ENCODE measurements at places on chromosomes 12 and 14. TPM values are rescaled to one million over a fixed set of nuclear protein-coding genes. Genes with fewer than 3 reads are reported as not detected.

KCNA1 gene
- not detected for total RNA-seq

MAP1LC3B2 gene
- not detected for total RNA-seq

CPSF6 gene
- 29.0 TPM for total RNA-seq

ARHGDIB gene
- total RNA-seq: 0.63 TPM

P2RX2 gene
- total RNA-seq: not detected

KRT79 gene
- total RNA-seq: not detected

PTPN6 gene
- not detected for total RNA-seq

RTL1 gene
- not detected for total RNA-seq

TMEM229B gene
- total RNA-seq: 62.3 TPM

IRAK3 gene
- not detected for total RNA-seq

APOF gene
- not detected for total RNA-seq

- peak; percentile 93 for DNase-seq
These were observed 16.3 kb downstream of the DYNC1H1 start for GRCh38 chr14:101980700-101981099.

GRCh38 chr12:105030820-105031807 lies 45.0 kb downstream of the NOPCHAP1 start:
- DNase-seq: no peak

GRCh38 chr14:101509730-101510371 lies 51.4 kb upstream of the DIO3 start:
- no peak for DNase-seq

DNA sequence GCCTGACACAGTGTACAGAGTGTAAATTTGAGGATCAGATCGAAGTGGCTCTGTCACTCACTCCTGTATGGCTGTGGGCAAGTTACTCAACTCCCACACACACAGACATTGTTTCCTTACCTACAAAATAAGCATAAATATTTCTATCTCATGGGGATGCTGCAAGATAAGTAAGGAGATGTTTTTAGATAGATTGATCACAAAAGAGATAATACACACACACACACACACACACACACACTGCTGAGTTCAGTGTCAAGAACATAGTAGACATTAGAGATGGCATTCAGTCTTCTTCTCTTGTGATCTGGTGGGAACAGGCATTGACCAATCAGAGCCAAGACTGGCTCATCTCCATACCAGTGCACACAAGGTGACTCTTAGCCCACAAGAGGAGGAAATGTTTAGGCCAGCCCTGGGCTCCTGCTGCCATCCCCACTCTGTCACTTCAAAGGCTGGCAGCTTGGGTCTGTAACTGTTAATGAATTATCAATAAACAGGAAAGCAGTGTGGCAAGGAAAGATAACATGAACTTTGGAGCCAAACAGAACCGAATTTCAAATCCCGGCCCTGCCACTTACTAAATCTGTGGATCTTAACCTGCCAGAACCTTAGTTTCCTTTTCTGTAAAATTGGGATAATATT lies 3.4 kb upstream of the RNASE8 start:
- no peak for DNase-seq

- no peak for DNase-seq
These were observed 85.0 kb downstream of the PAPOLA start for GRCh38 chr14:96586921-96587822.

- DNase-seq: no peak
These were observed 58.2 kb upstream of the ZFP36L1 start for GRCh38 chr14:68851078-68851477.

GRCh38 chr12:131076296-131076695 lies 122.6 kb downstream of the ADGRD1 start:
- DNase-seq: no peak

- no peak for DNase-seq
These were observed 69.6 kb downstream of the PTPN11 start for GRCh38 chr12:112488257-112488876.

- no peak for DNase-seq
These were observed 110.6 kb downstream of the ANO6 start for GRCh38 chr12:45326358-45326975.

DNA sequence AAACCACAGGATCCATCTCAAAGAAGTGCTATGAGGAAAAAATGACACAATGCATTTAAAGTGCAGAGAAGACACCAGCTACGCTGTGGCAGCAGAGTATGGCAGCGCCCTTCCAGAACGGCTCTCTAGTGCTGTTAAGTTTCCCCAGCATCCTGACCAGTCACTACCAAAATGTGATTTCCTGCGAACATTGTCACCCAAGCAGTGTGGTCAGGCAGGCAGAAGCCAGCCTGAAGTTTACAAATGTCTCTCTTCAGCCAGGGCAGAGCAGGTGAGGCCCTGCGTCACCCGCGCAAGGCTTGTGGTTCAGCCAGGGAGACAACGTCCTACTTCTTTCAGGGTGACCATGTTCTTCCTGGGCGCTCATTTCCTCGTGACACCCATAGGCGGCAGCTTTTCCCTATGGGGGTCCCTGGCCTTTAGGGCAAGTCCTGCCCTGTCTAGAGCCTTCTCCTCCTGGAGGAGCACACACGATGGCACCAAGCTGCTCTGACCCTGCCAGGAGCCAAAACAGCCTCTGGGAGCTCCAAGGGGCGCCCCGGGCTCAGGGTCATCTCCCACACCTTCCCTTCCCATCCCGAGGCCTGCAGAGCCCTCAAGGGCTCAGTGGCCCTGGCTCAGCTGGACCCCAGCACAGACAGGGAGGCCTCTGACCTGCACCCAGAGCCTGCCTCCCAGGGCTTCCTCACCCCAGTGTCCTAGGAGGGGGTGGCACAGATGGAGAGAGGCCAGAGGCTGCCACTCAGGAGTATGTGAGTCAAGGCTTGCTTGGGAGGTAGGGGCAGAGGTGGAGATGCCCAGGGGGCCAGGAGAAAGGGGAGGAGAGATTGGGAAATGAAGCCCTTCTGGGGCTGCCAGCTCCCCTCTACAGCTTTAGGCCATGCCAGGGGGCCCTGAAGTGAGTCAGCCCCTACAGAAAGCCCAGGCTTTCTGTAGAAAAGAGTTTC lies 41.9 kb downstream of the PSMA6 start:
- no peak for DNase-seq

- no peak for DNase-seq
These were observed 212.1 kb upstream of the ARID2 start for GRCh38 chr12:45517381-45517780.

- no peak for DNase-seq
These were observed 32.6 kb downstream of the RESF1 start for GRCh38 chr12:31991815-31992214.

- DNase-seq: no peak
These were observed 2.2 kb downstream of the ASIC1 start for GRCh38 chr12:50059440-50060119.

DNA sequence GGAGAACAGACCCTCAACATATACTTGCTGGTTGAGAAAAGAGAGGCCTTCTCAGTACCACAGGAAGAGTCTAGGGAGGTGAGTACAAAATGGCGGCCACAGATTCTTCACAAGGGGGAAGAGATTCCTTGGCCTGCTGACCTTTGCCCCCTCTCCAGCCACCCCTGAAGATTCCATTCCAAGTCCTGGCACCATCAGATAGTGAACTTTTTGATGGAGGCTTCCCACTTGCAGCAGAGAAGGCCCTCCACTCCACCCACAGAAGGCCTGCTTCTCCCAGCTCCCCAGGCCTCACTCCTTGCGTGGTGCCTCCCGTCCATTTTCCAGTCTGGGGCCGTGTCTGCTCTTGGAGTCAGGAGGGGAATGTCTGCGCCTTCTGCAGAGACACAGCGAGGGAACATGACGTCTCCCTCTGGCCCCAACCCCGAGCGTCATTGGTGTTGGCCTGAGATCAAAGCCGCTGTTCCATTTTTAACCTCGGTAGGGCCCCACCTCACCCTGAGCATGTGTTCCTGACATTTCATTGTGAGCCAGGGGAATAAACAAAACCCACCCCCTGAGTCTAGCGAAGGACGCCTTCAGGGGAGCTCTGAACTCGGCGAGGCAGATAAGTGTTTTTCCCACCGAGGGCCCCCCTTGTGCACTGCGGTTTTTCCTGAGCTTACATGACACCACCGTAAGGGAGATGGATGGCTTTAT lies 268.7 kb upstream of the TBX3 start:
- no peak for DNase-seq

DNA sequence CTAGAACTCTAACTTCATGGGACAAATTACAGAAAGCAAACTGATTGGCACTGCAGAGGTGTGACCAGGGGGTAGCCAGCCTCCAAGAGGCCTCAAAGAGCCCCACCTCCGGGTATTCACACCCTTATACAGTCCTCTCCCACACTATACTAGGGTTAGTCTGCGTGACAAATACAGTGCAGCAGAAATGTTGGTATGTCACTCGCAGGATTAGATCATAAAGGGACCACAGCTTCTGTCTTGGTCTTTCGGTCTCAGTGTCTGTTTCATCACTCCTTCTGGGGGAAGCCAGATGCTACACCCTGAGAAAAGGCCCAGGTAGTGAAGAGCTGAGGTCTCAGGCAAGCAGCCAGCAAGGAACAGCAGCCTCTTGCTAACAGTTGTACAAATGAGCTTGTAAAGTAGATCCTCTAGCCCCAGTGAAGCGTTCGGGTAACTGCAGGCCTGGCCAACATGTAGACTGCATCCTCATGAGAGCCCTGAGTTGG lies 68.9 kb upstream of the SAV1 start:
- DNase-seq: no peak

GRCh38 chr14:106094654-106095189 lies 568.3 kb downstream of the TMEM121 start:
- DNase-seq: peak; percentile 51

- DNase-seq: no peak
These were observed 5.8 kb downstream of the KMT5A start for GRCh38 chr12:123389560-123390351.

DNA sequence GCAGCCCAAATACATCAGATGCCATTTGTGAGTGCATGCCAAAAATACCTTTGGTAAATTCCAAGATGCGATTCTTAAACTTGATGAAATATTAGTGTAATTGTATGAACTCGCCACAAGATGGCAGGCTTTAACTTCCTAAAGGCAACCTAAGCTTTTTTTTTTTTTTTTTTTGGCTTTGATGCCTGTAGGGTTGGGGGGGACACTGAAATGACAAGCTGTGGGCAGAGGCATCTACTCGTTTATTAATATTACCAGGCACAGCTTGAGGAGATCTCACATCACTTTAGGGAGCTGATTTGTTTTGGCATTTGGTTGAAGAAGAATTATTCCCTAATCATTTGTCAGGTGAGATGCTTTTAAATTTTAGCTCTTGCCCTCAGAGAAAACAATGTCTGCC lies 126.7 kb upstream of the CCDC196 start:
- DNase-seq: peak; percentile 72

- DNase-seq: no peak
These were observed 69.0 kb upstream of the WSCD2 start for GRCh38 chr12:108060067-108060466.

DNA sequence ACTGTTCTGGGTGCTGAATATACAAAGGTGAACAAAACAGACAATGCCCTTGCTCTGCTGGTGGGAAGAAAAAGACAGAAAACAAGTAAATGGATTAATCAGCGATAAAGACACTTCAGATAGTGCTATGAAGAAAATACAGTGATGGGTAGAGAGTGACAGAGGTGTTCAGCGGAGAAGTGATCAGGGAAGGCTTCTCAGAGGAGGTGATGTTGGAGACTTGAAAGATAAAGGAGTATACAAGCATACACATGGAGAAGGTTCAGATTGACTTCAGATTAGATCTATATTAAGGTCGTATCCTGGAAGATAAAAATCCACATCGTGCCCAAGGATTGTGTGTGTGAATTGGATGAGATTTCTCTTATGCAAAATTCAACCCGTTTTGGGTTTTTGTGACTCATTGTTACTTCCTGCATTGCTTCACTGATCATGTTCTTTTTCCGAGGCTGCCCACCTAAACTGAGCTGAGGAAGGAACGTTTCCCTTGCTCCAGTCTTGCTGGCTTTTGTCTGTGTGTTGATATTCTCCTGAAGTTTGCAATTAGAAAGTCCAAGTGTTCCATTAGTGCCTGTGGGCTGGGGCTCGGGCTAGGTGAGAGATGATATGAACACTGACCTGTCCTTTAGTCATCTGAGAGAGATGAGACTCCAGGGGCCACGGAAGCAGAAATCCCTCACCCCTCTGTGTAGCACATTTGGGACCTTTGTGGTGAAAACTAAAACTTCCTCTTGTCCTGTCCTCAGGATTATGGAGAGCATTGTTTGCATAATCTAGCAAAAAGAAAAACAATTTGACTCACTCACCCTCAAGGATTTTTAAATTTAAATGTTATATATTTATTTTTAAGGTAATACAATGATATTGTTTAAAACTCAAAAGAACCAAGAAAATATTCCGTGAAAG lies 27.6 kb downstream of the PLXNC1 start:
- no peak for DNase-seq

DNA sequence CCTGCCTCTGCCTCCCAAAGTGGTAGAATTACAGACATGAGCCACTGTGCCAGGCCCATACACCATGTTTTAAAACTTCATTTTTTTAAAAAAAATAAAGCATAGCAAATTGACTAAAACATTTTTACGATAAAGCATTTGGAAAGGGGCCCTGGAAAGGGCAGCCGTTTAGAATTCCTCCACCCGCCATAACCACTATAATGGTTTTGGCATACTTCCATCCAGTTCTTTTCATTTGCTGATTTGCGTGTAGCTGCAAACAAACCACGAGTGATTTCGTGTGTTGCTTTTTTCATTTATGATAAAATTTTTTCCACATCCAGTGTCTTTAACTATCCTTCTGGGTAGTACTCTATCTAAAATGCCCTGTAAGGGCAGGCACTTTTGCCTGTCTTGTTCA lies 91.8 kb upstream of the RIN3 start:
- no peak for DNase-seq

Data from SK-MEL-5 (cell line).